AG04449 (cell line): ENCODE measurements at places on chromosomes 12 and 14.

- DNase-seq = no peak
These were observed 243.6 kb downstream of the KIF21A start for GRCh38 chr12:39199351-39199750.

DNA sequence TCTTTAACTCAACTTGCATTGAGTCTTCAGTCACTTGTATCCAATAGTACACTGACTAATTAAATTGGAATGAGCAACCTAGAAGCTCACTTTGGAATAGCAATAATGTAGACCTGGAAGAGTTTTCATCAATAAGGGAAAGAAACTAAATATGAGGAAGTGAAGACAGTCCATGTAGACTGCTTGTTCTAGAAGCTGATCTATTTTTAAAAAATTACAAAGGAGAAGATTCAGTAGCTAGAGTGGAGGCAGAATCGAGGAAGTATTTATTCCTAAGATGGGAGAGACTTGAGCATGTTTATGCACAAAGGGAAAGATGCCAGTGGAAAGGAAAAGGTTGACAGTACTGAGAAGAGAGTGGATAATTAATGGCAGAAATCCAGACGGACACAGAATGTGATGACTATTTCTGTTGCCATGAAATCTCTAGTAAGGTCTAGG, 156.3 kb upstream of the PDE3A start:
- DNase-seq = no peak

DNA sequence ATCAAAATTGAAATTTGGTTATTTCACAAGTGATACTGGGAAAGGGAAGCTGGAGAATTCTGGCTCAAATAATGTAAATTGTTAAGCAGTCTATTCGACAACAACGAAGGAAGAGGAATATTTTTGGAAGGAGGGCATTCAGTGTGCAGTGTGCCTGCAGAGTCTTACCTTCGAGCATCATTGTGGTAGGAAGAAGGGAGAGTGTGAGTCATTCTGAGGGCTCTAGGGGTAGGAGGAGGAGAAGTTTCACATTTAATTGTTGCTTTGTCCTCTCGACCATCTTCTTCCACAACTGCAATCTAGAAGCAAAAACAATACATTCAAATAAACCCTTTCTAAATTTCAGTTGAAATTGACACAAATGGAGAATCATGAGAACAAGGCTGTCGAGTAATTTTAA, 263.0 kb downstream of the ACSS3 start:
- no peak for DNase-seq

DNA sequence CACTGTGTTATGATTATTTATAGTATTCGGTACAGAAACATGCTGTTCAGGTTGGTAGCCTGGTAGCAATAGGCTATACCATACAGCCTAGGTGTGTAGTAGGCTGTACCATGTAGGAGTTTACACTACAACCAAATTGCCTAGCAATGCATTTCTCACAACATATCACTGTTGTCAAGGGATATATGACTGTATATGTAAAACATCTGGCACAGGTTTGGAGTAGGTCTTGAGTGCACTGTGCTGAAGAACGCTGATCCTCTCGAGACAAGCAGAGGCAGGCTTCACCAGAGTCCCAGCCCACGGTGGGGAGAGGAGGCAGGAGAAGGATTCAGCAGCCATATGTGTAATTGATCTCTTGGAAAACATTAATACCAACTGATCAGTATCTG, 15.0 kb upstream of the TBX5 start:
- DNase-seq = no peak

- no peak for DNase-seq
These were observed 24.8 kb downstream of the ATF7 start for GRCh38 chr12:53601296-53601847.

DNA sequence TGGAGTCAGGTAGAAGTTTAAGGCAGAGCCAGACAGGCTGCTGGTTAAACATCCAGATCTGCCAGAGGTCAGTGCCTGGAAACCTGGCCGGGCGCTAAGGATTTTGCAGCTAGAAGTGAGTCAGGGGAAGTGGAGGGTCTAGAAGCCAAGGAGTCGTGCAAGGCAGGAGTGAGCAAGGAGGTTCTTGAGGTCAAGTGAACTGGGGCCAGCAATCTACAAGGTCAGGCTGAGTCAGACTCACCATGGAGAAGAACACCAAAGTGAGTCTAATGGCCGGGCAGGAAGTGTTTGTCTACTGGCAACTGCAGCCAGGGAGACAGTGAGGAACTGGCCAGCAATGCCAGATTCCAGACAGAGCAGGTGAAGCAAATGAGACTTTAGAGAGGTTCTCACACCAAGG, 628.2 kb downstream of the ETNK1 start:
- DNase-seq = no peak

DNA sequence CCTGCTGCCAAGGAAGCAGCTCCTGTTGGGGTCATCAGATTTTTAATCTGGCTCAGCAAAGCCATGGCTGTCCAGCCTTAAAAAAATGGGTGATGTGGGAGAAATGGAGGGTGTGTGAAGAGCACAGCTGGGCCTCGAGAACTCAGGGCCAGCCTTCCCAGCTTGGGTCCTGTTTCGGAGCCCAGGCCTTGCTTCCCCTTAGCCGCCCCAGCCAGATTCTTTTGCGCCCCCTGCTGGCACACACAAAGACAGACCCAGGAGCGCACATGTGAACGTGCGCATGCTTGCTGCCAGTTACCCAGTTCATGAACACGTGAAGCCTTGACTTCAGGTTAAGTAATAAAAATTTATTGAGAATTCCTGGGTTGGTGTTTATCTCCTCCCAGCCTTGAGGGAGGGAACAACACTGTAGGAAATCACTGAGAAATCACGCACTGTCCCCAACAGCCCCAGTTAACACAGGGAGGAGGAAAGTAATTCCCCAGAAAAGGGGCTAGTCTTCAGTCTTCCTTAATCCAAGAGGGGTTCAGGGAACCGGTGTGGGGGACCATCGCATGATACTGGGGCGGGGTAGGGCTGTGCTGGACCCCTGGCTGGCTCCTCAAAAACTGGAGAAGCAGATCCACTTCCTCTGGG, 5.3 kb downstream of the PHB2 start:
- no peak for DNase-seq

- DNase-seq = no peak
These were observed 709.3 kb downstream of the RPS29 start for GRCh38 chr14:48876806-48877340.

DNA sequence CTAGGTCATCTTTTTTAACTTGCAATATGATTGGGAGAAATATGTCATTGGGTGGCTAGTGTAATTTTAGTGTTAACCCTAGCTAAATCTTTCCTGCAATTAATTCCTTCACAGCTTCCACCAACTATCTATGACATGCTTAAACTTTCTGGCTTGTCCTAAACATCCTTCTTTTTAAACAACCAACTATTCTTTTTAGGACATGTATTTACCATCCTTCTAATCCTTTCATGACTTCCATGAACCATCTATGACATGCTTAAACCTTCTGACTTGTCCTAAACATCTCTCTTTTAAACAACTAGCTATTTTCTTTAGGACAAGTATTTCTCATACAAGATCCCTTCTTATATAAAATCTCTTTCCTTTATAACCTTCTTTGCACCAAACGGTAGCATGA, 179.6 kb upstream of the PDZRN4 start:
- DNase-seq = no peak
